Suppressor macrophage (primary cell): ENCODE measurements at places on chromosomes 4 and X.

DNA sequence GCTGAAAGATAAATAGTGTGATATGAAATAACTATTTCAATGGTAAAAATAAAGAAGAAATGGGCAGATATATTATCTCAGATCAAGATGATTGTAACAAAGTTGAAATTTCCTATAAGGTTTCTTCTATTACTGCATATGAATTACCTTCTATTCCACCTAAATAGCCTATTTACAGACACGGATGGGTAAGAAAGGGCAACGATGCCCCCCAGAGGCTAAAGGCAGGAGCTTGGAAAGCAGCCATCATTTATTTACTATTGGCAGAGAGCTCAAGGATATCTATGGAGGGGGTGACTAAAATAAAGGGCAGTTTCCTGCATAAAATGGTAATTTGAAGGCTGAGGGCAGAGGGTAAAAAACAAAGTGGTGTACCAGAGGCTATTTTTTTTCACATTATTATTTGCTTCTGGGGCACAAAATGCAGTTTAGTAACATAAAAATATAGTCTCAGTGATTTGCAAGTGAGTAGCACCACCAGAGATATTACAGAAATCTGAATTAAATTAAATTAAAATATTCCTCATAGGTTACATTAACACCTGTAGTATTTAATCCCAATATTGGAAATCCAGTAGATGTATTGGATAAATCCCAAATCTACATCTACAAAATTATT lies 123.1 kb downstream of the BTC start:
- peak; percentile 82 for DNase-seq

- peak; percentile 8 for DNase-seq
Measured at GRCh38 chr4:142696334-142697122, 149.6 kb downstream of the INPP4B start.

GRCh38 chrX:123675154-123675553 lies 57.7 kb downstream of the THOC2 start:
- no peak for DNase-seq

GRCh38 chrX:116282751-116283150 lies 112.2 kb downstream of the AGTR2 start:
- no peak for DNase-seq

DNA sequence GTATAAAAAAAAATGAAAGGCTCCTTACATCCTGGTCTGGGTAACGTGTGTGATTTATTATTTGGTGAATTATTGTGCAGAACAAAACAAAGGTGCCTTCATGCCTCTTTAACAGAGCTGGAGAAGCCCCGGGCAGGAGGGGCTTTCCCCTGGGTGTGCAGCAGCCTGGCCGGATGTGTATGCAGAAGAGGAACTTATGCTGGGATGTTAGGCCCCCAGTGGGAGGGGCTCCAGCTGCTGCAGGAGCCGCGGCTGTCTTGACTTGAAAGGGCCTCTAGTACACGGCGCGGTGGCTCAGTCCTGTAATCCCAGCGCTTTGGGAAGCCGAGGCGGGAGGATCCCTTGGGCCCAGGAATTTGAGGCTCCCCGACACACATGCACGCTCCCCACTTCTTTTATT lies 16.0 kb downstream of the CCNQ start:
- peak; percentile 79 for DNase-seq

DNA sequence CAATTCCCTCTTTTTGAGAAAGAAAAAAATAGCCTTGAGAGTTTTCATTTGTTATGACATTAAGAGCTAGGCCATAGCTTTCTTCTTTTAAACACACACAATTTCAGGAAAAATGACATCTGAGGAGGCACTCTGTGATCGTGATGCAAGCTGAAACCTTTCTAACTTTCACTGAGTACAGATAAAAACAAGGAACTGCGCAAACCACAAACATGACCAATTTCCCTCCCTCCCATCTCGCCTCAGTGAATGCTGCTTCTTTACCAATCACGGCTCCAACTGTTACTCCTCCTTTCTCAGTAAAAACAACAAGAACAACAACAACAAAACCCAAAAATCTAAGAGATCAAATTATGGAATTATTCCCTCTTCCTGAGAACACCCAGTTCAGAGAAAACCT lies 626.8 kb downstream of the TLL1 start:
- no peak for DNase-seq

GRCh38 chr4:147318586-147318985 lies 162.3 kb upstream of the EDNRA start:
- no peak for DNase-seq

- no peak for DNase-seq
Measured at GRCh38 chrX:142251202-142251601, 46.1 kb upstream of the MAGEC2 start.

DNA sequence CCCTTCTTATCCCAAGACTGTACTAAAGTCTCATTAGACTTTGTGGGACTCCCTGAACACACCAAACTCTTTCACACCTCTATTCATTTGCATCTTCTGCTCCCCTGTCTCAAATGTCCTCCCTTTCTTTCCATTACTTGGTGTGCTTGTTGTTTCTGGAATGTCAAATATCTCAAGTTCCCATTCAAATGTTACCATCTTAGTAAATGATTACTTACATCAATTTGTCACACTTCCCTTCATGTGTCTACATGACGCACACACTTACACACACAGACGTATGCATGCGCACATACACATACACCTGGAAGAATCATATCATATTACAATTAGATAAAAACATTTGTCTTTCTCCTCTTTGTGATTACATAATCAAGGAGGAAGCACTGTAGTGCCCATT lies 210.8 kb upstream of the TEX13C start:
- no peak for DNase-seq
